Stimulated activated naive CD8-positive, alpha-beta T cell treated with anti-CD3 and anti-CD28 coated beads, Interleukin-15, Interleukin-2, amounts not matched to agents 100 U/mL and 50 U/mL, for 24 hours (primary cell): ENCODE measurements at places on chromosomes 7 and 10.

DNA sequence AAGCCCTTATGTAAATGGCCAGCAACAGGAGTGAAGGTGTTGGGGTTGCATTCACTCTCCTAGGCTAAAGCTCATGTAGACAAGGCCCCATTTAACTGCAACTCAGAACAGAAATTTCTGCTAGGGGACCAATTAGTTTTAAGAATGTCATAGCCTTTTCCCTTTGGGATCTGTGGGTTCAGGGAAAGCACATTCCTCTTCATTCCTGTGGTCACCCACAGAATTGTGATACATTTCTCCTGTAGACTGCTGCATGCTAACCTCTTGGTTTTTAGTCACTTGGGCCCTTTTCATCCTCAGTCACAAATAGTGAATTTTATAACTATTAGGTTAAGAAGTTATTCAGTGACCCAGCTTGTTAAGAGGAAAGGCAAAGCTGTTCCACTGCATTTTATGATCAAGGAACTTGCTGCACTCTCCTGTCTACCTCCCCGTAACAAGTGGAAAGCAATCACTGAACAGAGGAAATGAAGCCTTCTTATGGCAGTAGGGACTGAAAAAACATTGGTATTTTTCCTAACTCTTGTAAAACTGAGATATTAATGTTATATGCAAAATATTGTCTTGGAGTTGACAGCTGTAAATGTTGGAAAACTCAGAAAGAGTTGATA is 124.9 kb downstream of the SND1 start:
- DNase-seq = no peak

DNA sequence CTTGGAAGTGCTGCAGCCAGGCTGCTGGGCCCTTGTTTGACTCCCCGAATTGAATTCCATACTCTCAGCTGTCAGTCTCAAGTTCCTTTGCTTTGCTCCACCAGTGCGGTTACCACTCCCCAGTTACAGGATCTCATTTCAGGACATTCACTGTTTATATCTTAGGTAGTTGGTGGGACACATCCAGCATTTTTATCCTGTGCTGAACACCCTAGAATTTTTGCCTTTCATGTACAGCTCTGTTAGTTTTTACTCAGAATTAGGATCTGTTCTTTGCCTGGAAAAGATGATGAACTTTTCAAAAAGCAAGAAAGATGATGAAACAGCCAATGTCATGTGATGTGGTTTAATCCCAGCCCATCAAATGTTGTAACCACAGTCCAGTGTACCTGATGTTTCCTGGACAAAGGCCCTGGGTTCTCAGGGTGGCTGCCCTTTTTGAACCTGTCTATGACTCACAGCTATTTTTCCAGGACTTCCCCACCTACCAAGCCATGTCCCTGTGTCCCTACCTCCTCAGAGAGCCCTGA is 149.7 kb downstream of the NOC3L start:
- no peak for DNase-seq

GRCh38 chr10:121027371-121027770 is 176.2 kb downstream of the WDR11 start:
- no peak for DNase-seq

GRCh38 chr10:78229950-78230675 is 196.4 kb downstream of the RPS24 start:
- no peak for DNase-seq

GRCh38 chr10:42868530-42868929 is 85.9 kb downstream of the BMS1 start:
- no peak for DNase-seq

DNA sequence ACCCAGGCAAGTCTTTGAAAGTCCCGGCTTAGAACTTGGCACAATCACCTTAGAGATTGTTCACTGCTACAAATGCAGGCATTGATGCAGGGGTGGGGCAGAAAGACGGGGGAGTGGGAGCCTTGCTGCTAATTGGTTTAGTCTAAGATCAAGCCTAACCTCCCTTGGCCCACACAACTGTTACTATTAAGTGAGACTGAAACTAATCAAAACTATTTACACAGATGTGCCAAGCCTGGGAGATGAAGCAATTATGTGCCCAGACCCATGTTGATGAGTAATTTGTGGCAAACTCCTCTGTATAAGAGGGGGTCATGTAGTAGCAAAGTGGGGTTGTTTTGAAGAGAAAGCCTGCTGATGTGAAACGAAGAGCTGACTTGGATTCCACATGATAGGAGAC is 178.2 kb upstream of the ITGB1 start:
- DNase-seq = no peak

DNA sequence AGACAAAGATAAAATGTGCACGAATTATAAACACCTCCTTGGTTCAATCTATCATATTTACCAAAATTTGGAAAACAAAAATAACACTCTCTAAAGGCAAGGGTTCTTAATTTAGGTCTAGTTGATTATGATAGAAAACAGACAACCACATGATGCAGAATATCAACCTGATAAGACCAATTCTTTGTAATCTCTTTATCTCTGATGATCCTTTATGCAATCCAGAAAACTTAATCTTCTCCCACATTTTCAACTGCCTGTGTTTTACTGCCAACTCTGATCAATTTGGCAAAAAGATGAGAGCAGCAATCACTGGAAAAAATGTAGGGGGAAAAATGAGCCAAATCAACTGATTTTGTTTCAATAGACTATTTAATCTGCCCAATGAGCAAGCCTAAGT is 148.5 kb downstream of the LRRN3 start:
- DNase-seq = no peak

DNA sequence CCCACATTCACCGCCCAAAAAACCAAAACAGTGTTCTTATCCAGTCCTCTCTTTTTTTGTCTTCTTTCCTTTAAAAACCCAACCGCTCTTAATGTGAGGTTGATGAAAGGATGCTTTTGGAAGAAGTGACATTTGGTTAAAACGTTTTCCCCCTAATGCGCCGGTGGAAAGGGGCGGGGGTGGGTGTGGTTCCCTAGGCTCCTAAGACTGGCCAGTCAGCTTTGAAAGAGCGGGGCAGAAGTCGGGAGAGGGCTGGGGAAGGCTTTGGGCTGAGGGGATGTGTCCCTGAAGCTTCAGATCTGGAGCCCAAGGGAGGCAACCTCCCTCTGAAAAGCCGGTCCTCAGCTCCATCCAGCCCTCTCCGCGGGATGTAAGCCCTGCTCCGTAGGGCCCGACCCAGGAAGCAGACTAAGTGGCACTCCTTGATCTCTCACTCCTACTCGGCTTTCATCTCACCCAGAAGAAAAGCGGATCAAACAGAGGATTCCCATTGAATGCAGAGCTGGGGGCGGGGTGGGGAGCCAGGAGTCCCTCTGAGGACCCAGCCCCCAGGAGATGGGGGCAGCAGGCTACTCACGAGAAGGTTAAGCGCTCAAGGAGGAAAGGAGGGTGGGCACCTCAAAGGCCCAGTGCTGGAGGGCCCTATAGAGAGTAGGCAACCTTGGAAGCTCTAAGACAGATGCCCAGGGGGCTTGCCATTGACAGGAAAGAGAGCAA is 2.4 kb upstream of the EVX1 start:
- DNase-seq = no peak

DNA sequence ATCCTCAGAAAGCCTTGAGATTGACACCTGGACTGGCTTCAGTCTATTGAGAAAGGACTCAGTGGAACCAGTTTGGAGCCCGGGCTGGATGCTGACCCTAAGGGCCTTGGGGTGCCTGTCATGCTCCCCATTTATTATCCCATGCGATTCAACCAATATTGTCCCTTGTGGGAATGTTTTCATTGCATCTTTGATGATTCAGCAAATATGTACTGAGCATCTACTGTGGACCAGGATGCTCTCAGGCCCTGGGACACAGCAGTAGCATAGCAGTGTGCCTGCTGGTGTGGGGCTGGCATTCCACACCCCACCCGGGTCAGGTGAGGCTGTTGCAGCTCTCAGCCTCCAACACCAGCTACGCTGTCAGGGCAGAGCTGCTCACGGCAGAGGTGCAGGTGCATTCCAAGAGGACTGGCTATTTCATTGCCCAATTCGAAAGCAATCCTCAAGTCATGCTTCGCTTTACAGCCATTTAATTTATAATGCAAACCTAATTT is 586.0 kb downstream of the TCERG1L start:
- no peak for DNase-seq

DNA sequence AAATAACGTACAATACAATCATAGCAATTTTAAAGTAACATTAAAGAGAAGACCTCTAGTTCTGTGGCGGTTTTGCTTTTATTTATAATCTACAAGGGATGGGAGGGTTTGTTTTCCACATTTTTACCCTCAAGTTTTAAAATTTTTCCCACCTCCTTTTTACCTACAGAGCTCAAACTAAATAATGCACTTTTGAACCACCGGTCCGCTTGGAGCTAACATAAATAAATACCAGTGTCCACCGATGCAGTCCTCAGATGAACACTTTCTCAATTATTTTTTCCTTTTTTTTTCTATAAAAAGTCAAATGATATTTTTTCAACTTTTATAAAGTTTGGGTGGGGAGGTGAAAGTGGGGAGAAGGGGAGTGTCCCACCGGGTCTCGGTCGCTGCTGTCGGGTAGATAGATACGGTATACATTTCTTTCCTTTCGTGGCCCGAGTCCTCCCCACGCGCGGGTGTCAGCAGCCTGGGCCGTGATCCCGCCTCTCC is 3.3 kb downstream of the ZNF503 start:
- no peak for DNase-seq

GRCh38 chr10:118373786-118374185 is 31.7 kb upstream of the FAM204A start:
- DNase-seq = no peak

DNA sequence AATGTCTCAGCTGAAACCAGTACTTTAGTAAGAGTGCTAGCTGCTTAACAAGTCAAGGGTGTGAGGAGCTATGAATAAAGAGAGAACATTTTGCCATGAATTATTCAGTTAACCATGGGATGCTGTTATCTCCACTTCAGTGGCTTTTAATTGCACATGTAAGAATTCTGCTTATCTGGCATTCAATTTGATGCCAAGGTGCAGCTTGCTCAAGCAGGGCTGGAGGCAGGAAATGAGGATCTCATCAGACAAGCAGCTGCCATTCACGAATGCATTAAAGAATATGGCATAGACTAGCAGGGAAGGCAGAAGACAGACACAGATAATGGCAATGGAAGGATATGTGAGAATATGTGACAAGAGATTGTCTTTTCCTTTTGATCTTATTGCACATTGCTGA is 697.8 kb downstream of the NRG3 start:
- no peak for DNase-seq

GRCh38 chr10:52208365-52208764 is 105.7 kb upstream of the DKK1 start:
- DNase-seq = no peak

GRCh38 chr10:74164716-74165529 is 13.9 kb downstream of the ADK start:
- no peak for DNase-seq

DNA sequence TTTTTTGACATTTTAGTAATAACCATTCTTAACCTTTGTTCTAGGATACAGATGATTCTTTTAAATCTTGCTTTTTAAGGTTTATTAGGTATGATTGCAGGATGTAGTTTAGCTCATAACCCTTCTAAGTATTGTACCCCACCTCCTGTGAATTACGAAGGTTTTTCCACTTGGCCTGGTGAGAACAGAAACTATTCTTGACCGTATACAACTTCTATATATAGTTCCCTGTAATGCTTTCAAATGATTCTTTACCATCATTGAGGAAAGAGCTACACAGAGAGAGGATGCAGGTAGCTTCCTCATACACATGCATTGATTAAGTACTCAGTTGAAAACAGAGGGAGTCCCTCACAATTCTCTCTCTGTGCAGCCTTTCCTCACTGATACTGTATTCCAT is 86.3 kb downstream of the PALS2 start:
- no peak for DNase-seq

- DNase-seq = no peak
These were observed 34.4 kb downstream of the NRCAM start for GRCh38 chr7:108421720-108422331.

DNA sequence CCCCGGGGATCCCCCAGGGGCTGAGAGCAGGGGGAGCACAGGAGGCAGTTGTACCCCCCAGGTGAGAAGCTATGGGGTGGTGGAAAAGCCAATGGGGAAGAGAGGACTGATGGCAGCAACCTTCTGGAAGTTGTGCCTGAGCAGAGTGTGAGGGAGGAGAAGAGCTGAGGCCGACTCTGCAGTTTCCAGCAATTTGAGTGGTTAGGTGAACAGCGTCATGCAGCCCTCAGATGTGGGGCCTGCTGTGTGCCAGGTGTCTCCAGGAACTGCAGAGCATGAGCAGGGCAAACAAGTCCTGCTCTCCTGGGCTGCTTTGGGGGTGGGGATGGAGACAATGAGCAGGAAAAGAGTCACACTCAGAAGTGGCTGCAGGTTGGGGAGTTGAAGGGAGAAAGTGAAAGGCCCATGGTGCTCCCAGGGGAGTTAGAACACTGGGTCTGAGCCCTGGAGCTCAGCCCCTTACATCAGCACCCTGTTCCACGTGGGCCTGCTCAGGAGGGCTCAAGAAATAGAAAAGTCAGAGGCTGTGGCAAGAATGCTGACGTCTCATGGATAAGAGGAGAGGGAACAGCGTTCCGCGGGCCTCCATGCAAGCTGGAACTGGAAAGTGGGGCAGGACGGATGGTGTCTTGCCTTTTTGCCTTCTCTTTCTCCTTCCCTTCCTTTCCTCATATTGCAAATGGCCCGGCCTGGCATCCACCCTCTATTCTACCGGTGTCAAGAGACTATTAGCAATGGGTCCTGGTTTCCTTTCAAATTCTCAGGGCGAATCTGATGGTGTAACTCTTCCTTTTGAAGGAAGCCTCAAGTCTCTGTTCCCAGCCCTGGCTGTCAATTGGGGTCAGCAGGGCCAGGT is 4.0 kb upstream of the AFAP1L2 start:
- no peak for DNase-seq

DNA sequence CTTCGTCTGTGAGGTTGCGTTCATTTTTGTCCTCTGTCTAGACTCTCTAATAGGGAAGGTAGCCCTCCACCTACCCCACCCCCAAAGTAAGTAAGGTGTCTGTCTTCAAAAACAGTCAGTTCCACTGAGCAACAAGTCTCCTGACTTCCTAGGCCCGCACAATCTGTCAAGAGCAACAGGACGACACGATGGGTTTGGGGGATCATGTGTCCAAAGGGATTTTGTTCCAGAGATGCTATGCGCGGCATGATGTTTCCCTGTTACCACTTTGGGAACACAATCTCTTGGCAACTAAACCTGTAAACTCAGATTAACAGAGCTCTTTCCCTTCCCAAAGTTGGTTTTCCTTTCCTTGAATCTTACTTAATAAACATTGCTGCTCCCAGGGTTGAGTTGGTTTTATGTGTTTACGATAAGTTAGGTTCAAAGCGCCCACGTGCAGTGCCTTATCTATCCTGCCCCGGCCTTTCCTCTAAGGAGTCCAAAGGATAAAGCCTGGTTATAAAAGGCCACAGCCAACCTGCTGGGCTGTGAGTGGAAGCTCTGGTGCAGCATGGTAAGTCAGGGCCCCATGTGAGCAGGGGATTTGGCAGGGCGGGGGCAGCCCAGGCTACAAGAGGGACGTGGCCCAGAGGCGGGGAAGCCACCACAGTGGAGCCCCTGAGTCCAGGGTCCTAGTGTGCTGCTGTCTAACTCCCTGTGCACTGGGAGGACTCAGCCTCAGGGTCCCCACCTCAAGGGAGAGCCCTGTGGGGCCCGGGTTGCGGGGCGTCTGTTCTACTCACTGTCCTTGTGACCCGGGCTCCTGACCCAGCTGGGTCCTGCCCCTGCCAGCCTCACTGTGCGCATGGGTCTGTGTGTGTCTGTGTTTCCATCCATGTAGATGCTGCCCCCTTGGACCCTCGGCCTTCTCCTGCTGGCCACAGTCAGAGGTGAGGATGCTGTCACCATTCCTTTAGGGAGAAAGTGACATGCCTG is at the start of gene PNLIPRP2:
Gene PNLIPRP2 (plus strand): TSS at position 531 of the 978 bp plus-strand sequence.
- no peak for DNase-seq
